ENCODE measurements at places on chromosomes 12 and 14.

DNA sequence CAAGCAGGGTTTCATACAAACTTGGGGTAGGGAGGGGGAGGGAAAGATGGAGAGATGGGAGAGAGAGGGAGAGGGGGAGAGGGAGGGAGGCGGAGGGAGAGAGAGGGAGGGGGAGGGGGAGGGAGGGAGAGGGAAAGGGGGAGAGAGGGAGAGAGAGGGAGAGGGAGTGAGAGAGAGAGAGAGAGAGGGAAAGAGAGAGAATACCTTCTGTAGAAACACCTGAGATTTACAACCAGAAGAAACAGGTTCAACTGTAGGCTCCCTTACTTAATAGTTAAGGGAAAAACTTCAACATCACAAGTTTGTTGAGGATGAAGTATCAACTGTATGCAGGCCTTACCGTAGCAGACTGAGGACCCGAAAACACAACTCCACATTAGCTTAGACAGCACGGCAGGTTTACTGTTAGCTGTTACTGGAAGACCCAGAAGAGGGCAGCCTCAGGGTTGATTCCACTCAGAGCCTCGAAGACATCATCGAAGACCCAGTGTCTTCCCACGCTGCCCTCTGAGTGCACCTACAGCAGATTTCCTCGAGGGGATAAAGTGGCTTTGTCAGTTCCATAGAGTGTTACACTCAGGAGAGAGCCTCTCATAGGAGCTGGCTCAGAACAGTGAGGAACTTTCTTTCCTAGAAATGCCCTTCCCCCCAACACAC, 72.4 kb downstream of the NT5DC3 start:
- no peak for DNase-seq

GRCh38 chr12:122825773-122826724, 9.2 kb upstream of the HIP1R start:
- no peak for DNase-seq

DNA sequence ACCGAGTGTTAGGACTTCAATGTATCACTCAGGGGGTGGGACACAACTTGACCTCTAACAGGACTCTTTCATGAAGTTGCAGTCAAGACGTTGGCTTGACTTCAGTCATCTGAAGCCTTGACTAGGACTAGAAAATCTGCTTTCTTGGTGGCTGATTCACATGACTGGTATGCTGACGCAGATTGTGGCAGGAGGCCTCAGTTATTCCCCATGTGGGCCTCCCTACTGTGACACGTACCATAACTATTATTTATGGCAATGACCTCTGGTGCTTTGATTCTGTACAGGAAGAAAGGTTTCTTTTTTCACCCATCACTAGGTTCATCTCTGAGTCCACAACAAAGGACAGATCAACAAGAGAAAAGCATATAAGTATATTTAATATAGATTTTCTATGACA, 270.4 kb downstream of the NEDD1 start:
- DNase-seq, result no peak

DNA sequence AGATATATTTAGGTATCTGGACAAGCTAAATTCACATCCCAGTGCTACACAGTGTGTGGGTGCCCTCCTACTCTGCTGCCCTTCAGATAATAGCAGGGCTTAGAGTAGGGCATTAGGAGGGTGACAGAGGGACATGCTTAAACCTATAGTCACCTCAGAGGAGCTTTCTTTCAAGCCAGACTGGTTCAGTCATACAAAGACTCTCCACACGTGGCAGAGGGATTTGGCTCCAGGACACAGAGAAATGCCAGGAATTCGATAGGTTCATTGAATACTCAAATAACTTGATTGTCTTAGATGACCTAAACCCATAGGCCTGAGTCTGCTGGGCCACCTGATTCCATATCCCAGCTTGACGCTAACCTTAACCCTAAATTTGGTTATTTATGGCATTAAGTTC, 163.5 kb downstream of the TPH2 start:
- no peak for DNase-seq

DNA sequence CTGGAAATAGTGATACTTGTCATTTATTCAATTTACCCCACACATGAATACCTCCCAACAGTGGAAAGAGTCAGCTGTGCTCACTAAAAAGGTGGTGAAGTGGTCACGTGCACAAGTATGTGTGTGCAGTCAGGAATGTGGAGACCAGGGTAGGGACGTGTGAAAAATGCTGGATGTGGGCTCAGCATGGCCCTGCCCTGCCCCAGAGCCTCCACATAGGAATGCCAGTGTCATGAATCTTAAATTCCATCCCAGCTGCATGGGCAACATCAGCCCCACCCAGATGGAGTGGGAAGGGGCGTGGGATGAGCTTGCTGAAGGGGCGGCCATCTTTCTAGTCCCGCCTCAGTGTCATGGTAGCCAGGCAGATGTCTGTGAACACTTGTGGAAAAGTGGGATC, 87.7 kb downstream of the C12orf75 start:
- no peak for DNase-seq

- no peak for DNase-seq
Measured at GRCh38 chr12:87425942-87426554, 603.2 kb downstream of the C12orf50 start.

- no peak for DNase-seq
Measured at GRCh38 chr14:75636100-75636692, 24.5 kb downstream of the ERG28 start.

DNA sequence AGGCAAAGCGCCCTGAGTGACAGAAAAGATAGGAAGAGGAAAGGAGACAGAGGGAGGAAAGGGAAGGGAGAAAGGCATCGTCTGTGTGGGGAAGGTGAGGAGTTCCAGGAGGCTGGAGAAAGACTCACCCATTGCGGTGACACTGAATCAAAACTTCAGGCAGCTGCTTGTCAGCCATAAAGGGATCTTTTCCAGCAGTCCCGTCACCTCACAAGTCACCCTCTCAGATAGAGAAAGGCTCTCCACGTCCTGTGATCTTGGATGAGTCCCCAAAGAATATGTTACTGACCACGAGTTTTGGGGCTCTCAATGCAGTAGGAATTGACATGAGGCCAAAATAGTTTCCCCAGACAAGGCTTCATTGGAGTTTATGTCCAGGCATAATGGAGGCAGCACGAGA, 9.8 kb upstream of the GMFB start:
- no peak for DNase-seq

- no peak for DNase-seq
Measured at GRCh38 chr14:93855737-93856136, 67.5 kb upstream of the PRIMA1 start.

- DNase-seq, result no peak
Measured at GRCh38 chr12:64170024-64170423, 52.1 kb downstream of the KICS2 start.

DNA sequence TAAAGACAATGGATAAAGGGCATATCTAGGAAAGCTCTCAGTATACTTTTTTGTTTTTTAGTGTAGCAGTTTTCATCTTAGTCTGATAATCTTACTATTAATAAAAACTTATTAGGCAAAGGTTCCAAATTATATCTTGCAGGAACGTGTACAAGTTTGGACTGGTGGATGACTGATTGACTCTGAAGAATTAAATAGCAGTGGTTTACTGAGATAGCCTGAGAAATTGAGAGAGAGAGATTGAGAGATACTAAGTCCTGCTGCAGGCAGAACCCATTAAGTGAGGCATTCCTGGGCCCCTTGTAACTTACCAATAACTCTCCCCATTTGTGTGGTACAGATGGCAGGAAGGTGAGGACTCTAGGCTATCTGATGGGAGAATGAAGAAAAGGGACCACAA, 80.2 kb upstream of the SLC38A2 start:
- no peak for DNase-seq

Data from caudate nucleus (tissue), 63 donors.